NCI-H2171 treated with DMSO at 0.1 percent for 48 hours (cell line): ENCODE measurements at places on chromosomes 5 and 9.
A peak's percentile ranks its signal among the peaks of the same experiment; 100 is the strongest.

DNA sequence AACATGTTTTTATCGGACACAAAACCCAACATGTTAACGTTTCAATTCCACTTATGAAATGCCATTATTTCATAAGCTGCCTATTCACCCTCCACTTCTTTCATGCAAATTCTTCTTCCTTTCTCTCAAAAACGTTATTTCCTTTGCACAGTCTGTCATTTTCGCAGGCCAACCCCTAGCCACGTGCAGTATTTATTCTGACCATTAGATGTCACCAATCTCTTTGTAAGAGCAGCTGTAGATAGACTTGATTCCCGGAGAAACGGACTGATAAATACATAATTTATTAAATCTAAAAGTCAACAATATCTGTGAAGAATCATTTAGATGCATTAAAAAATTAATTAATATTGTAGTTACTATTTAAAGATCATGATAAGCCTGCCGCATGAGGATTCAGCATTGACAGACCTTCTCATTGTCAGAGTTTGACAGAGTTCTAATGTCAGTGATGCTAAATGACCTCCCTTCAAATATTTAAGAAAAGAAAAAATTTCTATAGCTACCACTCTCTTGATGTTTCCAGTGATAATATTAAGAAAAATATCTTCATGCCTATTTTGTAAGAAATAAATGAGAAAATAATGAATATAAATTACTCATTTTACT is 933.6 kb downstream of the CDH12 start:
- DNase-seq: peak; percentile 88

GRCh38 chr5:29277642-29278041 is 1915.8 kb upstream of the CDH6 start:
- no peak for DNase-seq

GRCh38 chr9:23682891-23683431 is 143.1 kb downstream of the ELAVL2 start:
- no peak for DNase-seq

DNA sequence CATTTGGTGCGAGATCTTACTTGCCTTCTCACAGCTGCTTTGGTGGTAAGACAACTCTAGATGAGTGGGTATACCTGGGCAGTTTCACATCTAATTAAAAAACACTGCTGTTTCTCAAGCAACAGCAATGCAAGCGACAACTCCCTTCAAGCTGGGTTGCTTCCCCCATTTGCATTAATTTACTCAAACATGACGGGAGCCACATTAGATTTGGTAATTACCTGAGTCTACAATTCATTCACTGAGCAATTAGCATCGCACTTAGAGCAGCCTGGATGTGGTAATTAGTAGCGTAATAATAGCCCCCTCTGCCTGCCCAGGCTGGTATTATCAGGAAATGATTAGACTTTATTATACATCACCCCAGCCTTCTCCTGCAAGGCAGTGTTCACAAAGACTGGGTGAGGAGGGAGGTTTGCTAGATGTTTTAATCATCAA is 73.4 kb downstream of the FBXO38 start:
- DNase-seq: peak; percentile 35

GRCh38 chr9:77816641-77817341 is 168.7 kb upstream of the GNA14 start:
- no peak for DNase-seq

GRCh38 chr5:147956064-147956841 is 49.9 kb upstream of the C5orf46 start:
- no peak for DNase-seq

DNA sequence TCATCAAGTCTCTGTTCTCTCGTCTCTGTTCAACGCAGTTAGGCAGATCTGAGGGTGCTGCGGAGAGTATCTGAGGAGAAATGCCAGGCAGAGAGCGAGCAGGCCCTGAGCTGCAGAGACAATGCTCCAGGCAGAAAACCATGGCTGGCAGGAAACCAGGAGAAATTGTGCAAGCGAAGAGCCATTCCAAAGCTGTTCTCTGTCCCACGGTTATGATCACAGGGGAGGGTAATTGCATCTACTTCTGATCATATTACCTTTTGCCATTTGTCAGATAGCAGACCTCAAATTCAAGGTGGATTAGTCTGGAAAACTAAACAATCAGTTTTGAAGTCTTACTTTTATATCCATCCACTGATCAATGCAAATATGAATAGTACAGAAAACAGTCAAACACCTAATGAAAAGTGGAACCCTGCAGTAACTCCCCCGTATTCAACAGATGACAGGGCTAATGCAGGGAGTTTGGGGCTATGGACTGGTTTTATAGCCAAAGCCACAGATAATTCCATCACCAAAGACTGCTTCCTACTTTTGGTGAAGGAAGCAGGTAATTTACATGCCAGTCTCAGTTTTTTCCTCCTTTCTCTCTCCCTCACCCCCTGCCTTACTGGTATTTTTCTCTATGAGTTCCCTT is 228.0 kb downstream of the DCP2 start:
- DNase-seq: peak; percentile 77

DNA sequence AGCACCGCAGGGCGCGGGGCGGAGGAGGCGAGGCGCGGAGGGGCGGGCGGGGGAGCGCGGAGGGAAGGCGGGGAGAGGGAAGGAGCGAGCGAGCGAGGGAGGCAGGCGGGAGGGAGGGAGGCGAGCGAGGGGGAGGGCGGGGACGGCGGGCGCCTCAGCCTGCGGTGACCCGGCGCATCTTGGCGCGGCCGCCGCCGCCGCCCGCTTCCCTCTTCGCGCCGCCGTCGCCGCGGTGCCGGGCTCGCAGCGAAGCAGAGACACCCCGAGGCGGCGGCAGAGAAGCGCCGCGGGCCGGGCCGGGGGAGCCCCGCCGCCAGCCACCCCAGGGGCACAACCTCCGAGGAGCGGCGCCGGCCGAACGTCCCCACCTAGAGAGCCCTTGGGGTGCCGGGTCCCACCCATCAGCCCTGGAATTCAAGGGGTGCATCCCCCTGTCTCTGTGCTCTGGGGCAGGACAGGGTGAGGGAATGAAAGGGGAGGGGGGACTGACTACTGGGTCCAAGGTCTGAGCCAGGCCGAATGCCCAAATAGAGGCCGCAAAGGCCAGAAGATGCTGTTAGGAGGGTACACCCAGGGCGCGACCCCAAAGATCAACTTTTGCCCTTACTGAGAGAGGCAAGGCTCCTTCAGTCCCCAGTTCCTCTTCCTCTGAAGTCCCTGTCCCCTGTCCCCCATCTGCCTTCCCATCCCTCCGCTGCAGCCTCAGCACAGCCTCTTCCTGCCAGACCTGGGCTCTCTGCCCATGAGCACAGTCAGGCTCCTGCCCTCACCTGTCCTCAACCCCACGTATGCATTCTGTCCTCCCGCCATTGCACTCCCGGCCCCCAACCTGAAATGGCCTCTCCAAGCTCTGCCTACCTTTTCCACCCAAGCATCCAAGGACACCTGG is at the start of gene ADAMTS2:
TSS of gene ADAMTS2 (minus strand) at position 29 of the 889 bp plus-strand sequence. CDS start 133 bp downstream, outside the sequence.
- peak; percentile 33 for DNase-seq
